ENCODE measurements at places on chromosomes 13 and 19. TPM values are rescaled to one million over a fixed set of nuclear protein-coding genes. Genes with fewer than 3 reads are reported as not detected.

GRCh38 chr19:44722131-44723121 lies 23.5 kb downstream of the CEACAM16 start:
- no peak for DNase-seq

DNA sequence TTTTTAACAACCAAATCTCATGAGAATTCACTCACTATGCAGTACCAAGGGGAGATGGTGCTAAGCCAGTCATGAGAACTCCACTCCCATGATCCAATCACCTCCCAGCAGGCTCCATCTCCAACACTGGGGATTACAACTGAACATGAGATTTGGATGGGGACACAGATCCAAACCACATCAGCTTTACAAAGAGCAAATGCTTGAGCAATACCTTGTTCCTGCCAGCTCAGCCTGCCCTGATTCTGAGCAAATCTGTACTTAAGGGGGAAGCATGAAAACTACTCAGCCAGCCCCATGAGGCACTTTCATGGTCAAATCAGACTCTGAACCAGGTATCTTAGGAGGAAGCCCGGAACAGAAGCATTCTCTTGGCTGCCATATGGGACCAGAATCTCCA lies 259.9 kb downstream of the TBC1D4 start:
- DNase-seq: no peak

DNA sequence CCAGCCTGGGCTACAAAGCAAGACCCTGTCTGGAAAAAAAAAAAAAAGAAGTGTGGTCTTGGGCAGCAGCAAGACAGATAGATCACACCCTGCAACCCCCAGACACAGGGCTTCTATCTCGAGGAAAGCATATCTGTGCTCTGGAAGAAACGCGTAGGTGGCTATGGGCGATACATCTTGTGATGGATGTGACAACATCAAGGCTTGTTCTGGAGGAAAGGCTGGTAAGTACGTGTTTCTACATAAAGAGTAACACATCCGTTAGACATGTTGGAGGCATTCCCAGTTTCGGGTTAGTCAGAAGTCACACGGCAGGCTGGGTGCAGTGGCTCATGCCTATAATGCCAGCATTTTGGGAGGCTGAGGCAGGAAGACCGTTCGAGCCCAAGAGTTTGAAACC lies 6.6 kb upstream of the DHDH start:
- DNase-seq: no peak

DNA sequence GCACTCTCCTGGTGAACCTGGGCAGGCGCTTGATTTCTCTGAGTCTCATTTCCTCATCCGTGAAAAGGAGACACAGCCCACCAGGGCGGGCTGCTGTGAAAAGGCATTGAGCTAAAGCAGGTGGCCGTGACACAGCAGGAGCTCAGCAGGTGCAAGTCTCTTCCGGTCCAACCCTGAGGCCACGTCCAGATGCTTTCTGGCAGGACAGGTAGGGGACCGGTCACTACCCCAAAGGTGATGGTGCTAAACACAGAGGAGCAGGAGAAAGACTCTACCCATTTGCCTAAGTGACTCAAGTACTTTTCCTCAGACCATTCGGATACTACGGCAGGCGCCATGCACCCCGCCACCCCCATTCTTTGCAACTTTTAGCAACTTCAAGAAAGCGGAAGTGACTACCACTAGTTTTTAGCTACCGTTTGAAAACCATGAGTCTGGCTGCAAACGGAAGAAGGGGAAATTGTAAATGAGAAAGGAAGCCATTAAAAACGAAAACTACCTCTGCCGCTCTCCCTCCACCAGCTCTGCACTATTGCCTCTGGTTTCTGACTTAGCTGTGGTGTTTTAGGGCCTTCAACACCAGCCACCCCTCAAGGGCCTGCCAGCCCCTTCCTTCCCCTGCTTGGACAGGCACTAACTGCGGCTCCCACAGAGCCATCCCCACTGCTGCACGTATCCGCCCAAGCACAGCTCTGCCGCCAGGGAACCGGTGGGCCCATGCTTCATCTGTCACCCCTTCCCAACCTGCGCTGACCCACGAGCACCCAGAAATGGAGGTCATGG lies 4.8 kb downstream of the PPP6R1 start:
- no peak for DNase-seq

GRCh38 chr13:100454876-100455275 lies 133.7 kb downstream of the GGACT start:
- DNase-seq: no peak

DNA sequence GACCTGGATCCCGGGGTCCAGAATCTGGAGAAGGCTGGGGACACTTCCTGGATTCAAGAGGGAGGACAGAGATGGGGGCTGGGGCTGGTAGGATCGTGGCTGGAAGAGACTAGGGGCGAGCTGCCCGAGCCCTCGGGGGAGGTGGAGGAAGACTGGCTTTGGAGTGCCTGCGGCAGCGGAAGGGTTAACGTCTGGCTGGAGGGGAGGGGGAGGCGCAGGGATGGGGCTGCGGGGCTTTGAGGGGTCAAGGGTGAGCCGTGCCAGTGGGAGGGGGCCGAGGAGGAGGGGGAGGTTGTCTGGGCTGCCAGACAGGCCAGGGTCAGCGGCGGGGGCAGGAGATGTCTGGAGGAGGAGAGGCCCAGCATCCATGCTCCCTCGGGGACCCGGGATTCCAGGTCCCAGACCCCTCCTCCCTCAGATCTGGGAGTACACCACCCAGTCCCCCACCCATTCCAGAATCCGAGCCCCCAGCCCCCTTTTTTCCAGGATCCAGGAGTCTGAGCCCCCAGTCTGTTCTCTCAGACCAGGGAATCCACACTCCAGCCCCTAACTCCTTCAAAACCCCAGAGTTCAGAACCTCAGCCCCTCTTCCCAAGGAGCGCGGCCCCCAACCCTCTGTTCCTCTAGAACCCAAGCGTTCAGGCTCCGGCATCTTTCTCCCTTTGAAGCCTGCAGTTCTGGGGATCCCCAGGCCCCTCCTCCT lies 3.2 kb upstream of the SPACA6 start:
- no peak for DNase-seq

- no peak for DNase-seq
Measured at GRCh38 chr19:41863209-41863931, 3.3 kb downstream of the RPS19 start.

DNA sequence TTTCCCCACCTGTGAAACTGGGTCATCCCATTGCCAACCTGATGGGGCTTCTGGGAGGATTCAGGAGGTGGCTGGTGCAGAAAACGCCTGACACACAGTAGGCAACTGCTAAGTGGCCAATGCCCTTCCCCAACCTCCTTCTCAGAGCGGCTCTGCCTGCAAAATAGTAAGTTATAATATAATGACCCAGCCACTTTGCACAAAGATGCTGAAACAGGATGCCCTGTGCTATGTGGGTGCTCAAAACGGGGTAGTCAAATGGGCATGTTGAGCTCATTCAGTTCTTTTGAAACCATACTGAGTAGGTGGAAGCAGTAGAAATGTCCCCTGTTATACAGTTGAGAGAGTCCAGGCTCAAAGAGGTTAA lies 507 bp downstream of the MARCHF2 start:
- DNase-seq: no peak

GRCh38 chr19:17811681-17812080 lies 9.6 kb downstream of the INSL3 start:
- no peak for DNase-seq

- no peak for DNase-seq
Measured at GRCh38 chr13:98228661-98229341, 51.7 kb upstream of the RNF113B start.

DNA sequence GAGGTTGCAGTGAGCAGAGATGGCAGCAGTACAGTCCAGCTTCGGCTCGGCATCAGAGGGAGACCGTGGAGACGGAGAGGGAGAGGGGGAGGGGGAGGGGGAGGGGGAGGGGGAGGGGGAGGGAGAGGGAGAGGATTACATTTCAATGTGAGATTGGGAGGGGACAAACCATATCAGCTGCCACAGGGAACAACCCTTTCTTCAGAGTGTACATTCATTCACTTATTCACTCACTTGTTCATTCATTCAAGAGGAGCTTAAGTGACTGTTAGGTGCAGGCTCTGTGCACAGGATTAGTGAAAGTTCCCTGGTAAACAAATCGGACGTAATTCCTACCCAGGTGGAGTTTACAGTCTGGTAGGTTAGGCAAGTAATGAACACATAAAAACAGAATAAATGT lies 65.6 kb upstream of the MEDAG start:
- DNase-seq: no peak

DNA sequence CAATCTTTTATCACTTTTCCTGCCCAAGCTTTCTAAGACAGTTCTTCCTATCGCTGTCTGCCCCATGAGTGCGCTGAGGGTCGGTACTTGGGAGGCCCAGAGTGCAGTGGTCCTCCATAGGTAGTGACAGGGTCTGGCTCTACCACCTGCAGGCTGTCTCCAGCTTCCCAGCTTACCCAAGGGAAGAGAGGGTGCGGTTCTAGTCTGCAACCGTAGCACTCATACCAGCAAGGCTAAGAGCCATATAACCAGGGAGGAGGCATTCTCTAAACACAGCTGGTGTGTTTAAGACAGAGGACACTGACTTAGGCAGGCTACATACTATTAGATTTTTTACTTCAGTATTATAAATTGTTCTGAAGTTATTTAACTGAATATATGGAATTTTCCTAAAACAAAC lies 8.2 kb downstream of the PROZ start:
- no peak for DNase-seq

DNA sequence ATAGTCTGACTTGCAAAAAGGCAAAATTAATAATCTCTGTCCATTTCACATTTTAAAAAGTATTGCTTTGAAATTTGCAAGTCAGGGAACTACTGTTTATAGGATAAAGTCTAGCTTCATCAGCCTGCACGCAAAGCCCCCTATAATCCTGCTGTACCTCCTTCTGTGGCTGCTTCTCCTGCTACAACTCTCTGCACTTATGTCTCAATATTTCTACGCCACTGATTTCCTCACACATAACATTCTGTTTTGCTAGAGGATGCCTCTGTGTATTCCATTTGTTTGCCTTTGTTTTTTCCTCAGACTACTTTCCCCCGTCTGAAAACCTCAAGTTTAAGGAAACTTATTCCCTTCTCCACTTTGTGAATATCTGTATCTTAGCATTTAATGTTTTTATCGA lies 389.9 kb downstream of the RFC3 start:
- no peak for DNase-seq

DNA sequence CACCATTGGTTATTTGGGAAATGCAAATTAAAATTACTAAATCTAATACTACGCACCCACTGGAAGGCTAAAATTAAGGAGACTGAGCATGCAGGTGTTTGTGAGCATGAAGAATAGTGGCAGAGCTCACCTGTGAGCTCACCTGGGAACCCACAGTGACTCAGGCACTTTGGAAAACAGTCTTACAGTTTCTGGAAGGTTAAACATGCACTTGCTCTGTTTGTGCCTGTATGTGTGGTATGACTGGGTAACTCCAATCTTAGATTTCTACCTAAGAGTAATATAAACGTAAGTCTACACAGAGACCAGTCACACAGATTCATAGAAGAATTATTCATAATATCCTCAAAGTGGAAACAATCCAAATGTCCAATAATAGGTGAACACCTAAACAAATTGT lies 318.8 kb downstream of the ATP8A2 start:
- DNase-seq: no peak

GRCh38 chr13:79341202-79341601 lies 64.9 kb downstream of the RBM26 start:
- DNase-seq: no peak

DNA sequence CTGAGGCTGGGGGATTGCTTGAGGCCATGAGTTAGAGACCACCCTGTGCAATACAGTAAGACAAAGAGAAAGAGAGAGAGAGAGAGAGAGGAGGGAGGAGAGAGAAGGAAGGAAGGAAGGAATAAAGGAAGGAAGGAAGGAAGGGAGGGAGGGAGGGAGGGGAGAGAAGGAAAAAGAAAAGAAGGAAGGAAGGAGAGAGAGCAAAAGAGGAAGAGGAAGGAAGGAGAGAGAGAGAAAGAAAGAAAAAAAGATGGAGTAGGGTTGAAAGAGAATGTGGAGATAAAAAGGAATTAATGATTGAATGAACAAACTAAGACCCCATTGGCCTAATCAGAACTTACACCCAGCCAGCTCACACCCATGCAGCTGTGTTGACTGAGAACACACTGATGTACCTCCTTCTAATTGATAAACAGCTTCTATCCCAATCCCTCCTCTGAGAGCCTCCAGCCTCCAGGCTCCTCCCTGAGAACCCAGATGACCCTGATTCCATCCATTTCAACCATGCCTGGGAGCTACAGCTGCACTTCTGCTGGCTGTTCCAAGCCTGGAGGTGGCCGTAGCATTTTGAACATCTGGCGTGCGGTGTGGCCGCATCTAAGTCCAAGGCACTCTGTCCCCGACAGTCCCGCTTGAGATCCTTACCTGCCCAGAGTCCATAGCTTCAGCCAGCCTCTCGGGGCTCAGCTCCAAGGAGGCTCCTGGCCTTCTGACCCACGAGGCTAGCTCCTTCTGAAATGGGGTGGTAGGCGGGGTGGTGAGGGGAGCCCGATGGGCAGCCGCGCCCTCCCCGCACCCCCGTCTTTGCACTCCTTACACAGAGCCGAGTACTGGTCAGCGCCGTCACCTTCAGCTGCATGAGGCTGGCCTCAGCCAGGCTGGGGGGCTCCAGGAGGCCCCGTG lies 1.1 kb downstream of the PRODH2 start:
- DNase-seq: no peak

DNA sequence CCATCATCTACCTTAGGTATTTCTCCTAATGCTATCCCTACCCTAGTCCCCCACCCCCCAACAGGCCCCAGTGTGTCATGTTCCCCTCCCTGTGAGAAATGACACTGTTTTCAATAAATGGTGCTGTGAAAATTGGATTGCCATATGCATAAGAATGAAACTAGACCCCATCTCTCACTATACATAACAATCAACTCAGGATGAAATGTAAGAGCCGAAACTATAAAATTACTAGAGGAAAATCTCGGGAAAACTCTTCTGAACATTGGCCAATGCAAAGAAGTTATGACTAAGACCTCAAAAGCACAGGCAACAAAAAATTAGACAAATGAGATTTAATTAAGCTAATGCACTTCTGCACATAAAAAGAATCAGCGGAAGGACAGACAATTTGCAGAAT lies 138.2 kb downstream of the SUCLA2 start:
- no peak for DNase-seq

GRCh38 chr13:43597599-43597945 lies 189.2 kb downstream of the ENOX1 start:
- no peak for DNase-seq

The PTH2 gene
- total RNA-seq: 0.82 TPM

The ZNF726 gene
- total RNA-seq: not detected

The PEX11G gene
- total RNA-seq: 1.8 TPM

The IL4I1 gene
- 0.67 TPM for total RNA-seq

The RXFP2 gene
- not detected for total RNA-seq

The CTXN1 gene
- total RNA-seq: 58.0 TPM

The SACS gene
- 51.3 TPM for total RNA-seq

The METTL21C gene
- not detected for total RNA-seq

The IRS2 gene
- total RNA-seq: 17.0 TPM

The ZNF540 gene
- 0.21 TPM for total RNA-seq

The MEIOSIN gene
- total RNA-seq: not detected

The MAST1 gene
- 25.2 TPM for total RNA-seq

The LGALS14 gene
- total RNA-seq: 0.50 TPM

The KIR3DL2 gene
- not detected for total RNA-seq

The ELSPBP1 gene
- total RNA-seq: not detected
